ENCODE measurements at places on chromosomes 4 and X.

GRCh38 chrX:12753366-12753765 is 37.8 kb upstream of the PRPS2 start:
- no peak for DNase-seq

DNA sequence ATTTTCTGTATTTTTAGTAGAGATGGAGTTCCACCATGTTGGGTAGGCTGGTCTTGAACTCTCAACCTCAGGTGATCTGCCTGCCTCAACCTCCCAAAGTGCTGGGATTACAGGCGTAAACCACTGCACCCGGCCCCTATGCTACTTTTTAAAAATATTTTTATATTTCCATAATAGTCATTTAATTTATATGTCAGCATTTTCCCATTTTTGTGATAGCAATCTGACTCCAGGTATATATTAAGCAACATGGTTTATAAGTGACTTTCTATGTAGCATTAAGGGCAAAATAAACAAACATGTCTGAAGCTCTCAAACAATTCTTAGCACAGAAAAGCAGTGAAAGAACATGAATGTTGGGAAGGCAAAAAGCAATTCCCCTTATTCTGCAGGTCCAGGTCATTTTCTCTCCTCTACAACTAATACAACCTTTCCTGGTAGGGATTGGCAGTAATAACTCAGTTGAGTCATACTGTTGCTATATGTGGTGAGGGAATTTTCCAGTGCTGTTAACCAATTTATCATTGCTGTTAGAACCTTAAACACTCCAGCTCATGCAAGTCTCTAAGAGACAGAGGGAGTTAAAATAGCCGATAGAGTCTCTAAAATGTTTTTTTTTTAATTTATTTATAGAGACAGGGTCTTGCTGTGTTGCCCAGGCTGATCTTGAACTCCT is 24.0 kb downstream of the SMIM14 start:
- no peak for DNase-seq

- DNase-seq: no peak
Observed at GRCh38 chr4:151950993-151951670, 190.3 kb upstream of the GATB start.

DNA sequence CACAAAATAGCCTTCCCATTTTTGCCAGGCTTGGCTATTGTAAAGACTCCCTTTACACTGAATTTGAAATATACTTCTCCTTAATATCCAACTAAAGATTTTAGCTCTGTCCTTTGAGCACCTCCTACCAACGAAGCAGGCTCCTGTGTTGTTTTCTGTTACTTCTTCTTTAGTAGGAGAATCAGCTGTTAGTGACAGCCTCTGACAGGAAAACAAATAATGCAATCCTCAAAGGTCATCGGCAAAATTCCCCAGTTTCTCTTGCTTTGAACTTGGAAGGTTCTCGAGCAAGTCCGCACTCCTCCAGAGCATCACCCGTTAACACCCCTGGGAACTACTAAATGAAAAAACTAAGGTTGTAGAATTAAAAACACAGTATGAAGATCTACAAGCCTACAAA is 66.9 kb downstream of the MANBA start:
- DNase-seq: no peak

- no peak for DNase-seq
Observed at GRCh38 chrX:64204252-64204651, 1.3 kb downstream of the AMER1 start.

- no peak for DNase-seq
Observed at GRCh38 chr4:17155486-17155885, 257.0 kb upstream of the LDB2 start.

DNA sequence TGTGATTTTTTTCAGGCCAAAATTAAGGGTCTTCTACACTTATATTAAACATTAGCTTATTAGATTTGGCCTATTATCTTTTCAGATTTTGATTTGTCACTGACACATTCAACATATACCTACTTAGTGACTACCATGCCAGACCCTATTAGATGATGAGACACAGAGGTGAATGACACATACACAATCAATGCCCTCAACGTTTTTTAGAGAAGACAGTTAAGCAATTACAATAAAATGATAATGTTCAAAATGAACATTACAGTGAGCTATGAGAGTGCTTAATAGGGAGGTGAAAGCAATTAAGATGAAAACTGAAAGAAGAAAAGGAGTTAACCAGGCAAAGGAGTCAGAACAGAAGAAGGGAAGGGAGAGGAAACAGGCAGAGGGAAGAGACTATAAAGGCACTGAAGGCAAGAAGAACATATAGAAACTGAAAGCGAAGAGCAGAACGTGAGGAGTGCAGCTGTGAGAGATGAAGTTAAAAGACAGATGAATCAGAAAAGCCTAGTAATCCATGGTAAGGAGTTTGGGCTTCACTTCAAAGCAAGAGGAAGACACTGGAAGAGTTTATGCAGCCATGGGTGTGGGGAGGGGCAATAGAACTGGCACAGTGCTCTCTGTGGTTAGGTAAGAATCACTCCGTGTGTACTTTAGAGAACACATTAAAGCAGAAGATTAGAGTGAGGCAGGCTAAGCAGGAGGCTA is 119.0 kb downstream of the REELD1 start:
- peak; percentile 9 for DNase-seq

GRCh38 chr4:159222043-159222552 is 119.2 kb downstream of the RAPGEF2 start:
- no peak for DNase-seq

GRCh38 chr4:42048394-42048793 is 58.1 kb downstream of the SLC30A9 start:
- no peak for DNase-seq

DNA sequence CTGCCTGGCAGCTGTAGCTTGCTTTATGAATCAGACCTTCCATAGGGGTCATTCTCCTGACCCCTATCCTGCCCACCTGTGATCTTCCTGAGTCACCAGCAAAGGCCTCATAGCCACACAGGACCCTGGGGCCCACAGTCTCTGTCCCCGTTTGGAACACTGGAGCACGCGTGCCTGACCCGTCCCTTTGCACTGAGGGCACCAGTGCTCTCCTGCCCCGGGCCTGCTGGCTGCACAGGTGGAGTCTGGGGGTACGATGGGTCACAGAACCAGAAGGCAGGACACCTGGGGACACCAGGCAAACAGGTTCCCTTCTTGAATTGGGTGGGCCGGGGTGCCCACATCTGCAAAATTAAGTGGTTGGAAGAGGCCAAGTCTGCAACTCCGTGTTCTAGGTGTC is 97.2 kb downstream of the CPZ start:
- DNase-seq: no peak

DNA sequence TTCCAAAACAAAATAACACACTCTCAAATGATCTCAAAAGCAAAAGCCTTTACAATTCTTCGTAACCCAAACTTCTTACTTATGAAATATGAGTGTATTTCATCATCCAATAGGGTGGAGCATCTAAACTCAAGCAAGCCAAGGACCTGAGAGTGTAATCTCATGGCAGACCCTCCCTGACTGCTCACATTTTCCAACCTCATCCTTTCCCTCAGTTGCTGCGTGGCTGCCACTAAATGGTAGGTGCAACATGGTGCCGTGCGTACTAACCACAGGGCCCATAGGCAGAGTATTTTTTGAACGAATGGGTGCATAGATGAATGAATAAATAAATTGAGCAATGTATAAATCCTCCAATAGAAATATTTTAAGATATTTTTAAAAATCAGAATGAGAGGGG is 45.4 kb downstream of the TTC29 start:
- DNase-seq: no peak

DNA sequence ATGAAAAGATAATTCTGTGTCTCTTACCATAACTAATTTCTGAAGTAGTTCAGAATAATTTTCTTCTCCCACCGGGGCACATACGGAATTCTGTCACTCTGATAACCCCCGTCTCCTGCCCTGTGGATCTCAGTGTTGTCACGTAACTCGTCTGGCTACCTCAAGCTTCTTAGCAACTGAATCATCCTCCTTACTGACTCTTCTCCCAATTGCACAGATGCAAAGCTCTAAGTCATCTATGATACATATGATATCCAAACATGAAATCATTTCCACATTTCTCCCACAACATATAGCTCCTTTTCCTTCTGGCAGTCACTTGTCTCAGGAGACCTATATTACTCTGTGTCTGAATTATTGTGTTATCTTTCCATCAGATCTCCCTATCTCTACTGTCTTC is 1043.1 kb upstream of the TENM3 start:
- DNase-seq: no peak

DNA sequence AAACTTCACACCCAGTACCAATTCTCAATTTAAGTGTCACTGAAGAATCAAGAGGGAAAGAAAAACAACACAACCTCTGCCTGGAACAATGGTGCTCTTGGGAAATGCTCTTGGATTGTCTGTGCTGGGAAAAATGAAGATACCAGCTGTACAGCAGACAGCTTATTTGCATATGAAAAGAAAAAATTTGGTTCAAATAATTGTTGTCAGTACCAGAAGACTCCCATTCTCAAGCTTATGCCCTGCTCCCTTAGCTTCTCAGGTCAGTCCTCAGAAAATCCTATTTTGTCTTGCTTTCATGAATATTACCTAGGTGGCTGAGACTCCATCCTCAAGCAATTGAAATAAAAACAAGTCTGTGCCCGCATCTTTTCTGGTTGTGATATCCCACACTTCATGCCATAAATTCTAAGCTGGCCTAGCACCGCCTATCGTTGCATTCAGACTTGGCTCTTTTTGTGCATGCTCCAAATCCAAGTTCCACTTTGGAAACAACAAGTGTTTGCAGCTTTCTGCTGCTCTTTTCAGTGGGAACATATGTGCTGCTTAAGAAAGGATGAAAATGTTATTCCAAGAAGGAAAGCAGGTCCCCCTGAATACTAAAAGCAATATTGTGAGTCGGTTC is 431.6 kb downstream of the INPP4B start:
- DNase-seq: no peak

GRCh38 chr4:112910109-112910736 is 139.2 kb upstream of the ANK2 start:
- DNase-seq: peak; percentile 2

DNA sequence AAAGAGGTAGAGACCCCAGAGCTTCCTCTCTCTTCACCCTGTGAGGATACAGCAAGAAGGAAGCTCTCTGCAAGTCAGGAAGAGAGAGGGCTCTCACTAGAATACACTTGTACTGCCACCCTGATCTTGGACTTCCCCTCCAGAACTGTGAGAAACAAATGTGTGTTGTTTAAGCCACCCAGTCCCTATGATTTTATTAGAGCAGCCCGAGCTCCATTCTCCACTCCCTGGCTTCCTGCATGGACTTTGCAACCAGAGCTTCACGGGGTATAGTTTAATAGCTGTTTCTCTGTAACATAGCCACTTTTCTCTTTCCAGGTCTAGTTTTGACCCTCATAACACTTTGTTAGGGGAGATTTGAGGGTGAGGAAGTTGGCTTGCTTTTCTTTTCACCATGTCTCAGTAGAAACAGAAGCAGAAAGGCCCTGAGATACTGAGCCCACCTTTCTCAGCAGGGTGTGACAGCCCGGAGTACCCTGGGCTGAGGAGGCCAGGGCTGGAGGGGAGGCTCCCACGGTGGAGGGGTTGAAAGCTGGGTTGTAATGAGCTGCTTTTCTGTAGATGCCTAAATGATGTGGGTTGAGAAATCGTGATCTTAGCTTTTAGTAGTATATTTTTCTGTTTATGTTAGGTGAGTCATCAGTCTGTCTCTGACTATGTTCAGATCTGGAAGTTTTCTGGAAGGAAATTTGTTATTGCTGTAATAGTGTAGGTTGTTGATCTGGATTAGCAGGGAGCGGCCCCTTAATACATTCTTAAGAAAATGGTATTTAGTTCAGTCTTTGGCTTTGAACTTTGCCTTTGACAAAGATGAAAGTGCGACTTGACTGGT is 118.6 kb downstream of the PTTG2 start:
- DNase-seq: no peak

- peak; percentile 90 for DNase-seq
Observed at GRCh38 chr4:2787230-2788100, 5.4 kb upstream of the SH3BP2 start.
